ENCODE measurements at places on chromosomes 3 and 15.

DNA sequence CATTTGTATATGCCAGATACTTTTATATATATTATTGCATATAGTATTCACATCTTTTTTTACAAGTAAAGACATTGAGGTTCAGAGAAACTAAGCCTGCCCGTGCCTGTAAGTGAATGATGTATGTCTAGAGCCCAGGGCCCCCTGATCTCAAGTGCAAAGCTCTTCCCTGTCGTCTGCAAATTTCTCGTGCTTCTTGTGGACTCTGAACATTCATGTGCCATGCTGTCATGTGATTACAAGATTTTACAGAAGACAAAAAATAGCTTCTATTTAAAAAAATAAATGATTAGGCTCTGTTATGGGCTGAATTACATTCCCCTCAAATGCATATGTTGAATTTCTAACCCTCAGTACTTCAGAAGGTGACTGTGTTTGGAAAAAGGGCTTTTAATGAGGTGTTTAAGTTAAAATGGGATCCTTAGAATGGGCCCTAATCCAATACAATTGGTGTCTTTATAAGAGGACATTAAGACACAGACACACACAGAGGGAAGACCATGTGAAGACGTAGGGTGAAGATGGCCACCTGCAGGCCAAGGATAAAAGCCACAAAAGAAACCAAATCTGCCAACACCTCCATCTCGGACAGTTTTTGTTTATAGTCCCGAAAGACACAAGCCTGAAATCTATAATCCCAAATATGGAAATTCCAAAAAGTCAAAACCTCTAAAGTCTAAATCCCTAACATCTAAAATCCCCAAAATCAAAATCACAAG lies 3.9 kb upstream of the MASP1 start:
- DNase-seq: peak; percentile 35

DNA sequence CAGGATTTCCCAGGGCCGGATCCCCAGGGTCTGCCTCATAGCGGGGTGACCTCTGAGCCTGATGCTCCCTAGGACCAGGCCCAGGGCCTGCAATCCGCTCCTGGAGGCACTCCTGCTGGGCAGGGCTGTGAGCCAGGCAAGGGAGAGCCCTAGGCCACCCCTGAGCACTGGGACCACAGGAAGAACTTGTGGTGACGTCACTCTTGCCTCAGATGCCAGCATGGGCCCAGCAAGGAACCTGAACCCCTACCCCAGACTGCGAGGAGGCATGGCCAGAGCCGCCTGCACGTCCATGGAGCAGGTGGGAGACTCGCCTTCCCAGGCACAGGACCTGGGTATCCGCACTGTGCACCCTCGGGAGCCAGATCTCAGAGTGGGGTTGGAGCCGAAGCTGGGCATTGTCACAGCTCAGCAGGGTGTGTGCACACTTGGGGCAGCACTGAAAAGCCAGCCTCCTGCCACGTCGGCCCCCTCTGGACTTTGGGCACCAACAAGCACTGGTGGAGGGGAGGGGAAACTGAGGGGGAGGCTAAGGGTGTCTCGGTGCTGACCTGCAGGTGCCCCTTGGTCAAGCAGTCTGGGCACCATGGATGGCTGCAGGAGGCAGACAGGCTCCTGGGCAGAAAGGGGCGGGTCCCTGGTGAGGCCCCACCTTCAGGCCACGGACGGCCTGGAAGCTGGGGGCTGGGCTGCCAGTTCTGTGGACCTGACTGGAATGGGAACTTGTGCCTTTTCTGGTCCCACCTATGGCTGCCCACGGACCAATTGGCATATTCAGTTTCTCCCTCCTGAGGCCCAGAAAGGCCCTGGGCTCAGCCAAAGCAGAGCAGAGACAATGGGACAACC lies 49.3 kb downstream of the SLC6A20 start:
- DNase-seq: no peak

DNA sequence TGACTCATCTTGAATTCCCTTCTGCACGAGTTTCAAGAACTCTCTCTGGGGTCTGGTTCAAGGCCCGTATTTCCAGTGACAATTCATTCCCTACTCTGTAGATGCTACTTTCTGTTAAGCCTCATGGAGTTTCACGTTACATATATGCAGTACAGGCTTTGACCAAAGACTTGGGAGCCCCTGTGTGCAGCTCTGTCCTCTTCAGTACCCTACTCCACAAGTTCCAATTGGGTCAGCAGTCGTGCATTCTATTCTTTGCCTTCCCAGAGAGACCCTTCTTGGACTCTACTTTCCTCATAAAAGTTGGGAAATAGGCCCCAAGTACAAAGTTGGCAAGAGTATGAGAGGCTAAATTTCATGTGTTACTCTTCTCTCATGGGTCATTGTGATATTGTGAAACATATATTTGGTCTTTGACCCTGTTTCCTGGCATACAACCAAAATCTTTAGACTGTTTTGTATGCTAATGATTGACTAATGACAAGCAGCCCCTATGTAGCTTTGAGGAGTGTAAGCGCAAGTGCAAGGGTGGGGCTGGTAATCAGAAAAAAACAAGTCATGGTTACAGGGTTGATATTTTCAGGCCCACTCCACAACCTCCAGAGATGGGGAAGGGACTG lies 15.0 kb upstream of the CCDC50 start:
- no peak for DNase-seq

GRCh38 chr15:73867956-73868355 lies 5.4 kb upstream of the TBC1D21 start:
- DNase-seq: no peak

- DNase-seq: no peak
These were observed 31.1 kb upstream of the RYR3 start for GRCh38 chr15:33279613-33280205.

- DNase-seq: peak; percentile 78
These were observed at the start of gene B3GALNT1 for GRCh38 chr3:161104561-161105551. Gene B3GALNT1, minus strand, starts transcription at chr3:161105349. Its CDS starts 18,595 bp downstream, at chr3:161086754.

DNA sequence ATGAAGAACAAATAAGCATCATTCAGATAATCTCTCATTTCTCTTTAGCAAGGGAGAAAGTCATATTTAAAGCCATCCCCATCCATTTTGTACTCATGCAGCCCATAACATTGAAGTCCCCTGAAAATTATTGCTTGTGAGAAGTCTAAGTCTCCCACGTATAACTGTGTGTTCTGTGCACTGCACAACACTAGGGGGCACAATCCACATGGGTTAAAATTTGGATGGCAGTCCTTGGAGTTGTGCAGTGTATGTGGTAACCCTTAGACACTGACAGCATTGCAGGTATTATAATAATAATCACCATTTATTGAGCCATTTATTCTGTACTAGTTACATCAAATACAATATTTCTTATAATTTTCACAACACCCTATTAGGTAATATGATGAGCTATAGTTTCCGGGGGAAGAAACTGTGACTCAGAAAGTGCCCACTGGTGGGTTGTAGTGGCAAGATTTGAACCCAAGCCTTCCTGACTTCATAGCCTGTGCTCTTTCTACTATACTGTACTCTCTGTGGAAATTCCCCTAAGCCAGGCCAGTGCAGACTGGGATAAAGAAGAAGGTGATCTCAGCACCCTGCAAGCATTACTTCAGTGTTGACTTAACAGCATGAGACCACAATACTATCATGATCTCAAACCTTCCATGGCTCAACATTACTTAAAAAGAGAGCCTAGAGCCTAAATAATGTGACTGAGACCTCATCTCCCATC lies 15.7 kb downstream of the KCNAB1 start:
- DNase-seq: peak; percentile 25

DNA sequence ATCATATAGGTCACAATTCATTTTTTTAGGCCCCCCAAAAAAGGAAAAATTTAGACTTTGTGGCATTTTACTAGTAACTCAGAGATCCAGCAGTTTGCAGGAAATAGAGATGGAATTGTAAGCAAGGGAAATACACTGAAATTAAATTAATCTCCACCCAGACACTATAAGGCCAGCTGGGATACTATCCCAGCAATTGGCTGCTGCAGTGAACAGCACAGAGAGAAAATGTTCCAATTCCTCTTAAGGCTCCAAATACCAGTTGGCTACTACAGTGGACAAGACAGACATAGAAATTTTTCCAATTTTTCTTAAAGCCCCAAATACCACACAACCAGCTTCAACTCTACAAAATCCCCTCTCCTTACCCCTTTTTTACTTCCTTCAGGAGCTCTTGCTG lies 78.9 kb downstream of the ULK4 start:
- no peak for DNase-seq

- peak; percentile 26 for DNase-seq
These were observed 2.0 kb downstream of the SLC22A13 start for GRCh38 chr3:38267662-38268061.

- no peak for DNase-seq
These were observed 124.4 kb downstream of the FAM43A start for GRCh38 chr3:194810076-194810475.

DNA sequence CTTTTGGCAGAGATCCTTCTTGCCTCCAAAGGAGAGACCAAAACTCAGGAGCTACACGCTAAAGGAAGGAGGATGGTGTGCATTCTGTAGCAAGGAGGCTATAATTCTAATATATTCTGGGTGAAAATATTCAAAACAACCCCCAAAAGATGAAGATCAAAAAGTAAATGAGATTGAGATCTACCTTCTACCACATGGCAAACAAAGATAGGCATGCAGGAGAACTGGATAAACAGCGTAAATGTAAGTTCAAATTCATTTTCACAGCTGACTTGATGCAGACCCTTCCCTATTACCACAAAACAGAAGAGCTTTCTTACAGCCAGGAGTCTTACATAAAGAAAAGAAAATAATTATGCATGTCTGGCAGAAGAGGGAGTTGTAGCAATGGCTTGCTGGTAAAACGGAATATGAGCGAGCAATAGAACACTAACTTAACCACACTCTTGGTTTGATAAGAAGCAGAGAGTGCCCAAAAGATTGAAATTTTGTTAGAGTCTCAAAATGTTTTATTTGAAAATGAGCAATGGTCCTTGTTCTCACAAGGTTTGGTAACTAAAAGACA lies 272.7 kb downstream of the MECOM start:
- peak; percentile 81 for DNase-seq

- DNase-seq: no peak
These were observed 32.1 kb upstream of the TOPBP1 start for GRCh38 chr3:133693821-133694220.

DNA sequence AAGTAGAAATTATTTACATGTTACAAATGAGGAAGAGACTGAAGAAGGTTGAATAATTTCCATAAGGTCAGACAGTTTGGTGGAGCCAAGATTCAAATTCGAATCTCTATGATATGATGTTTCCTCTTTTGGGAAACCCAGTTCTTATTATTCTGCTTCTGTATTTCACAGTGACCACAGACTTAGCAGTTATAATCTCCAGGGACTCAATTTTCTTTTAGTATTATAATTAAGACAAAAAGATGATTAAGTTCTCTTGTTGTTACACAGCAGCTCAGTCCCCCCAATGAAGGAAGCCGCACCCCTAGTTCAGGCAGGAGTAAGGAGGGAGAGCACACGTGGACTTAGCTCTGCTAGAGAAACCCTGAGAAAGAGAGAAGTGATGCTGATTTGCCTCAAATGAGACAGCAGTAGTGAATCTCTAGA lies 130.6 kb downstream of the CCNL1 start:
- DNase-seq: peak; percentile 15

- DNase-seq: no peak
These were observed 29.5 kb downstream of the WNT7A start for GRCh38 chr3:13850161-13850945.

- no peak for DNase-seq
These were observed 124.7 kb upstream of the RBMS3 start for GRCh38 chr3:29156086-29156715.

DNA sequence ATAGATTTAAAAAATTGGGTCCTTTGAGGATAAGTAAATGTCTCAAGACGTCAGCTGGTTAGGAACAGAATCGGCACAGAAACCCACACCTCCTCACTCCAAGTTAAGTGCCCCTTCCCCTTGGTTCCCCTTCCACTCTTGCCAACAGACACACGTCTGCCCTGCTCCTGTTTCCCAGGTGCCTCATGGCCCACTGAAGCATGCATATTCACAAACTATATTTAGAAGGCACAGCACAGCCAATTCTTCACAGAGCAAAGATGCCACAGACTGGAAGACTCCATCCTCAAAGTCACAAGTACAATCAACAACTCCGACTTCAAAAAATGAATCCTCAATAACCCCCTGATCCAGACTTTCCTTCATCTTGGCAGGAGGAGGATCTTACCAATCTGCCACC lies 295.4 kb upstream of the NR2F2 start:
- no peak for DNase-seq

GRCh38 chr15:36881516-36881915 lies 218.8 kb downstream of the MEIS2 start:
- no peak for DNase-seq

GRCh38 chr3:122942937-122943827 lies 84.4 kb downstream of the SEMA5B start:
- peak; percentile 62 for DNase-seq

DNA sequence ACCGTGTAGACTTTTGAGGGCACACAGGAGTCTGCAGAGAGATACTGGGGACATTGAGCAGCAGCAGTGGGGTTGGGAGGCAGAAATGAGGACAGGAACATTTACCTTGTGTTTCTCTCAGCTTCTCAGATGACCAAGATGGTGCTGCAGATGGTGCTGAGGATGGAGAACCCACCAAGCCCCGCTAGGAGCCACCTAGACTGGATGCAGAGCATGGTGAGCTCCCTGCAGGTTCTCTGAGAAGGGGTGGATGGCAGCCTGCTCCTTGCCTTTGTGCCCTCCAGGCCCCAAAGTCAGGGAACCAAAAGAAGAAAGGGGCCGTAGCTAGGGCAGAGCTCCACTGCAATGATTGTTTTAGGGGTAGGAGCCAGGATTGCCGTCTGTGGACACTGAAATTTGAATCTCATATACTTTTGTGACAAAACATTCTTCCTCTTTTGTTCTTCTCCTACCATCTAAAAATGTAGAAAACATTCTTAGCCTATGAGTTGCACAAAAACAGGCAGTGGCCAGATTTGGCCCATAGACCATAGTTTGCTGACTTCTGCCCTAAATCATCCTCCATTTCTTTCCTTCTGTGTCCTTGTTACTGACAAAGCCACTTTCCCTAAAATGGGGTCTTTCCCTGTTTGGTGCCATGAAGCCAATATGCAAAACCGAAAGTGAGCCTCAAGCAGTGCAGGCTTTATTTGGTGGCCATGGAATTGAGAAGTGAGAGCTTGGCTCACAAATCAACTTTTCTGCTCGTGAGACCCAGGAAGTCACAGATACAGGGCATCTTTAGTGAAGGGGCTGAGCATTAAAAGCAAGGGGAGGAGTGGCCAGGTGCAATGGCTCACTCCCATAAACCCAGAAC lies 11.9 kb upstream of the MUC20 start:
- DNase-seq: no peak
